ENCODE measurements at places on chromosomes 16 and 17.
A peak's percentile ranks its signal among the peaks of the same experiment; 100 is the strongest.

- no peak for DNase-seq
These were observed 175.3 kb upstream of the HS3ST3A1 start for GRCh38 chr17:13777003-13777402.

GRCh38 chr17:81954131-81955057, 6.6 kb downstream of the NOTUM start:
- DNase-seq = no peak

DNA sequence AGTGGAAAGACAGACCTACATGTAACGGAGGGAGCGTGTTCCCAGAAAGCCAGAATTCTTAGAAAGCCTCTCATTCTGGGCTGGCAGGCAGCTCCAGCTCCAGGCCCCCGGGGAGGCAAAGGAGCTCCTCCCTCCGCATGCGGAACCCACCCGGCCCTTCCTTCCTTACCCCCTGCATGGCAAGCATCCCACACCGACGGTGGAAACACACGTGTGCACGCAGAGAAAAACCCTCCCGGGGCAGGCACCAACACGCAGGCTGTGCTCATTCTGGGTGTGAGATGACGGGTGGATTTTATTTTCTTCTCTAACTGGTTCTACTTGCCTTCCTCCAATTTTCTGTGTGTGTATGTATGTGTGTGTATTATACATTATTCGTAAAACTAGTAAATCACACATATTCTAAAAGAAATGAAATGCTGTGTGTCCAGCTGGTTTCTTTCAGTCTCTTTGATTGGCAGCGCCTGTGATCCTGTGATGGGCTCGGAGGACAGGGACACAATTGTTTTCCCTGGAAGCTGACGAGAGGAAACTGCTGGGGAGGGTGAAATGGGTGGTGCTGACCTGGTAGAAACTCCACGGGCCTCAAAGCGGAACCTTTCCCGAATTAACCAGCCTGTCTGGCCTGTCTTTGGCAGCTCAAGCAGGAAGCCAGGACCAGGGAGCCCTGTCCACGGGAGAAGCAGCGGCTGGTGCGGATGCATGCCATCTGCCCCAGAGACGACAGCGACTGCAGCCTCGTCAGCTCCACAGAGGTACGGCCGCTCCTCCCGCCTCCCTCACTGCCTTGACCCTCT, 22.2 kb downstream of the CARD14 start:
- peak; percentile 71 for DNase-seq

DNA sequence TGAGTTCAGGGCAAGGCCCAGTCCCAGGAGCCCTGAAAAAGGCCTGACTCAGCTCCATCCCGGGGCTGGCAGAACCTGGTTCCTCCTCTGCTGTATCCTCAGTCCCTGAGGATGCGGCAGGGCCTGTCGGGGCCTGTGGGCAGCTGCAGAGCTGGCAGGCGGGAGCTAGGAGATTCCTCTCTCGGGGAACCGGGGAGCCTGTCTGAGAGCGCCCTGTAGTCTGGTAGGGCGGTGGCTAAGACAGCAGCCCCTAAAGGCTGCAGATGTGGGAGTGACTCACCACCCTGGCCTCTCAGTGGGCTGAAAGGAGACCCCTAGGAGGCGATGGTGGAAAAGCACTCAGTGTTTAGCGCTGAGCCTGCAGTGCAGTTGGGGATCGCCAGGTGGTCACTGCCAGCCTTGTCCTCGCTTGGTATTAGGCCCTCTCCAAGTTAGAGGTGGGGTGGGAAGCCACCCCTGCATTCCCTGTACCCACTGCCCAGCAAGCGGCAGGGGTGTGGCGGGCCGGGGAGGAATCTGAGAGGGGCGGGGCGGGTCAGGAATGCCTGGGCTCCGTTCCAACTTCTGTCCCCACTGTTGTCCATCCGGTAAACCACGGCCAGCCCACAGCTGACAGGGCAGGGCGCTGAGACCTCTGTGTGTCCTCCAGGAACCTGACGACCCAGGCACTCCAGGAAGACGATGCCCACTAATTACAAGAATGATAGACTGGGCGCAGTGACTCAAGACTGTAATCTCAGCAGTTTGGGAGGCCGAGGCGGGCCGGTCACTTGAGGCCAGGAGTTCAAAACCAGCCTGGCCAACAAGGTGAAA, 29.5 kb upstream of the CDH1 start:
- no peak for DNase-seq

DNA sequence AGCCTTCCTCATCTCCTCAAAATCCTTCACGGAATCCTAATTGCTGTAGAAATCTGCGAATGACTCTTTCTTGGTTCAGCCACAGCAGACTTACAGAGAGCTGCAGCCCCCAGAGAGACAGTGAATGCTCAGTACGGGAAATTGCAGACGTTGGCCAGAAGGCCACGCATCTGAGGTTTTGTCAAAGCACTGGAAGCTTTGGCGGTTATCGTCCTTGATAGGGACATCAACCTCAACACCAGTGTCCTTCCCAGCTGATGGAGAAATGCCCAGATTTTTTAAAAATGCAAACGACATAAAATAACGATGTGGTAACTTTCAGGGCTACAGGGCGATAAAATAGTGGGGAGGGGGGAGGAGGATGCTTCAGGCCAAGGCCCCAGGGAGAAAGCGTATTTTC, 166.6 kb upstream of the CIBAR2 start:
- DNase-seq = no peak

DNA sequence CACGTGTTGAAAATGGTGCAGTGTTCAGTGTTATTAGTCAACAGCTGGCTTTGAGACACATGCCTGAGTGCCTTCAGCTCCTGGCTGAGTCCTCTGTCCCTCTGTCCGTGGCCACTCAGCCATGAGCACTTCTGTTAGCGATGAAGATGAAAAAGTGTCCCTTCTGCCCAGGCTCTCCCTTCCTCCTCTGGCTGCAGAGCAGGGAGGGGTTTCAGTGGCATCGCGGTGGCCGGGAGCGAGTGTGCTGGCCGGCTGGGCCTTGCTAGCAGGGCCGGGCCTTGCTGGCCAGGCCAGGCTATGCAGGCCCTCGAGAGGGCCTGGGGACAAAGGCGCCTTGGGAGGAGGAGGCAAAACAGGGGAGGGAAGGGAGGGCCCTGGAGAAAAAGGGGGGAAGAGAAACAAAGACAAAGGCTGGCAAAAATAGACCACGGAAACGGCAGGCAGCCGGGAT, 47.7 kb downstream of the CMIP start:
- no peak for DNase-seq

- DNase-seq = peak; percentile 44
These were observed 178.3 kb downstream of the MRTFB start for GRCh38 chr16:14249291-14250032.

DNA sequence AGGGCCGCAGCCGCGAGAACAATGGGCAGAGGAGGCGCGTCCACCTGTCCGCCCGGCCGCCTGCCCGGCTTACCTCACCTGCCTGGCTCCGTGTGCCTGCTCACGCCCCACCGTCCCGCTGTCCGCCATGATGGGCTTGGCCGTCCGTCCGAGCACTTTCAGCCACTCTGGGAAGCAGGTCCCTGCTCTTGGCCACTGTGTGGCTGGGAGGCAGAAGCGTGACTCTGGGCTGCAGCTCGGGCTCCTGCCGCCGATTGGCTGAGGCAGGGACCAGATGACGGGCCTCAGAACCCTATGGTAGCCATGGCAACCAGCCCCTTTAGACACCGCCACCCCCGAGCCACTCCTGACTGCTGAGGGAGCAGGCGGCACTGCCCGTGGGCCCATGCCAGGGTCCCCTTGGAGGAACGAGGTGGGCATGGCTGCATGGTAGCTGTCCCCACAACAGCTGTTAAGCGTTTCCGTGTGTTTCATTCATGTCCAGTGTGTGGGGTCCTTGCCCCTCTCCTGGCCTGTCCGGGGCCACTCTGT, 8.9 kb upstream of the AXIN1 start:
- no peak for DNase-seq

GRCh38 chr17:75917917-75918445, 13.3 kb upstream of the MRPL38 start:
- no peak for DNase-seq

- DNase-seq = no peak
These were observed 13.3 kb upstream of the YWHAE start for GRCh38 chr17:1413281-1413791.

- no peak for DNase-seq
These were observed 26.2 kb upstream of the FOXK2 start for GRCh38 chr17:82493226-82493781.

- DNase-seq = no peak
These were observed 135.7 kb downstream of the PRKCA start for GRCh38 chr17:66438101-66438500.

DNA sequence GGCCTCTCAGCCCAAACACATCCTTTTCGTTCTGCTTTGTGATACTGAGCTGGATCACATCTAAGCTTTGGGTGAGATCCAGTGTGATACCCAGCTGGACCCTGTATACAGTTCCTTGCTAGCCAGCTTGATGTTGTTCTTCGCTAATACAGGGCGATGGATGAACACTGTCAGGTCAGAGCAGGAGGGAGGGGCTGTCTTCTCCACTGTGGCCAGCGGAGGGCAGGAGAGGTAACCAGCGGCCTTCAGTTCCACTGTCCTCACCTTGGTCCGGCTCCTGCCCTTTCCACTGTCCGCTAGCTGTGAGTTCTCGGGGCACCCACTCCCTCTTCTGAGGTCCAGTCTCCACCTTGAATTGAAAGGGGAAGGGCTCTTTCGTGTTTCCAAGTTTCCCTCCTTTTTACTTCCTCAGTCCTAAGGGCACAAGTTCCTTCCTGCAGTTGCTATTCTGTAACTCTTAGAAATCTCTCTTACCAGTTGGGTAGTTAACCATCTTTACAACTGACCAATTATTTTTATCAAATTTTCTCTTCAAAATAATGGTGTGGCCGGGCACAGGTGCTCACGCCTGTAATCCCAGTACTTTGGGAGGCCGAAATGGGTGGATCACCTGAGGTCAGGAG, 3.0 kb upstream of the ZNF213 start:
- no peak for DNase-seq

GRCh38 chr16:1003391-1004347, 22.1 kb downstream of the SOX8 start:
- no peak for DNase-seq

GRCh38 chr16:55349867-55350266, 25.9 kb downstream of the IRX6 start:
- DNase-seq = no peak

DNA sequence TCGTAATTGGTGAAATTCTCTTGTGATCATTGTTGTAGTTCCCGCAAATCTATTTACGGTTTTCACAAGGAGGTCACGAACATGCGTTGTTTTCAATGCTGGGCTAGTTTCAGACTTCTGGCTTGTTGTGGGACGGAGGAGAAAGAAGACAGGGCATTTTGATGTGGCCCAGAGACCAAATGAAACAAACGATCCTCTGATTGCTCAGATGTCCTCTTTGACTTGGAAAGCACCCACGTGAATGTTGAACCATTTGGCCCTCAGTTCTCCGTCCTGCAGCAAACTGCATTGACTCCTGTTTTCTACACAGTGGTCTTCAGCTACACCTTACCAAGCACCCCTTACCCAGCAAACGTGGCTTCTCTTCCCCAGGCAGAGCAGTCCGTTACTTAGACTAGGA, 391.0 kb downstream of the WWOX start:
- peak; percentile 52 for DNase-seq

- no peak for DNase-seq
These were observed 187.2 kb upstream of the MPHOSPH6 start for GRCh38 chr16:82357237-82357636.

DNA sequence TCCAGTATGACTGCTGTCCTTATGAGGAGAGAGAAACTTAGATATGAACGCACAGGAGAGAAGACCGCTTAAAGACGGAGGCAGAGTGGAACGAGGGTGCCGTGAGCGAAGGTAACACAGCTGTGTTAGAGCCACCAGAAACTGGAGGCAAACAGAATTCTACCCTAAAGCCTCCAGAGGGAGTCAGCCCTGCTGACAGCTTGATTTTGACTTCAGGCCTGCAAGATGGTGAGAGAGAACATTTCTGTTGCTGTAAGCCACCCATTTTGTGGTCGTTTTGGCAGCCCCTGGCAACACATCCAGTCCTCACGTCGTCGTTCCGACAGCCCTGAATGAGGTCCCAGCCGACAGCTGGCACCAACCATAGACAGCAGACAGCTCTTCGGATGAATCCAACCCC, 2.8 kb upstream of the SPATA2L start:
- DNase-seq = no peak

DNA sequence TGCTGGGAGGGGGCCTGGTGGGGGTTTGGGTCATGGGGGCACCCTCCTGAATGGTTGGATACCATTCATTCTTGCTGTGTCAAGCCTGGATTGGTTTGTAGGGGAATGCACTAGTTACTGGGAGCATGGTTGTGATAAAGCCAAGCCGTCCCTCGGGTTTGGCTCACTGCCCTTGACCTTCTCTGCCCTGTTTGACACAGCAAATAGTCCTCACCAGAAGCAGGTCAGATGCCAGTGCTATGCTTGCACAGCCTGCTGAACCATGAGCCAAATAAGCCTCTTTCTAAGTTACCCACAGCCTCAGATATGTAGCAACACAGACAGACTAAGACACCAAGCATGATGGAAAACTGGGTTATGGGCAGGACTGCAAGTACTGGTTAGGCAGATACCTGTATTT, 14.6 kb downstream of the ZNF778 start:
- no peak for DNase-seq

GRCh38 chr16:57021757-57022156, 32.4 kb downstream of the NLRC5 start:
- no peak for DNase-seq

- no peak for DNase-seq
These were observed 19.4 kb upstream of the CDH1 start for GRCh38 chr16:68717684-68718083.

- DNase-seq = no peak
These were observed 610 bp downstream of the DOC2A start for GRCh38 chr16:30009990-30010843.

GRCh38 chr17:27800522-27800921, at the start of gene NOS2:
NOS2 (minus strand) TSS chr17:27800529; CDS start chr17:27798809, 1,720 bp downstream.
- no peak for DNase-seq

DNA sequence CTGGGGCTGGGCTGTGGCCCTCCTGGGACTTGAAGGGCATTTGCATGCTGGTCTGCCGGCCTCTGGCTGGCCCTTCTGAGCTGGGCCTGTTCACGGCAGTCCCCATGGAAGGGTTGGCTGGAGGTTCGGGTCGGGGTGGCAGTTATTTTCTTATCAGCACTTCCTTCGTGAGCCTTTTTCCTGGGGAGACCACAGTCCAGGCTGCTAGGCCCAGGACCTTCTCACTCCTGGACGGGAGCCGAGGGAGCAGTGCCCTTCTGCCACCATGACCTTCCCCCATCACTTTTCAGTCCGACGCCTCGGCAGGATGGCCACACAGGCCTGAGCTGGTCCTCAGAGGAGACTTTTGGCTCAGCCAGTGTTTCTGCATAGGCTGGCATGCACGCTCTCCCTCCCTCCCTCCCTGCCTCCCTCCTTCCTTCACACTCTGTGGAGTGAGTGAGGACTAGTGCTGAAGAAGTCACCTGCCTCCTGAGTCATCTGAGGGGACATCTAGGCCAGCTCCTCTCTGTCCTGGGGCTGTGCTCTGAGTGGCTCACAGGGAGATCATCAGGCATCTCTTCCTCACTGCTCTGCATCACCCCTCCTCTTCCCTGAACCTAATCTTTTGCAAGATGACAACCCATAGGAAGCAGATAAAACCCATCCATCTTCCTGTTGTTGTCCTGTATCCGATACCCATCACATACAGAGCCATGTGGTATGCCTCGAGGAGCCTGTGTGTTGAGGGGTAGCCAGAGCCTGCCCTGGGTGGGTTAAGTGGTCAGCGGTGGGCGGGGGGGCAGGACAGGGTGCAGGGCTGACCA, 109.7 kb downstream of the RAP1GAP2 start:
- DNase-seq = no peak

GRCh38 chr17:44223541-44224071, 4.1 kb upstream of the UBTF start:
- no peak for DNase-seq

All from putamen (tissue), 1 donor.